ENCODE measurements at places on chromosomes 11 and 22. TPM values are rescaled to one million over a fixed set of nuclear protein-coding genes. Genes with fewer than 3 reads are reported as not detected.

MPZL2 gene
- total RNA-seq = 49.5 TPM

OR6A2 gene
- 0.46 TPM for total RNA-seq

TBC1D10A gene
- total RNA-seq = 11.3 TPM

ZBTB16 gene
- total RNA-seq = 19.5 TPM

TUBA8 gene
- 4.0 TPM for total RNA-seq
